ENCODE measurements at places on chromosomes 16 and 17.

DNA sequence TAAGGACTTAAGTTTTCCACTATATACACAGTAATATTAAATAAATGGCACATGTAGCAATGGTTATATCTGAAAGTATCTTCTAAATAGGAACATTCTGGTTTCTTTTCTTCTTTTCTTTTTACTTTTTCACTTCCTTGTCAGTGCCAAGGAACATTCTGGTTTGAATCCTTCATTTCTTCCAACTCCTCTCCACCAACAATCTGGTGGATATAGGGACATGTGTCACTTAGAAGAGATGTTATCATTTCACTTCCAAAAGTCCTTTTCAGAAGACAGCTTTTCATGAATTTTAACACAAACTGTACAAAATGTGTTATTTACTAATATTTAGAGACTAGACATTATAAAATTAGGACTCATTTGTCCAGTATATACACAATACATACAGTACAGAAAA is 7.9 kb upstream of the GOT2 start:
- DNase-seq, result no peak

DNA sequence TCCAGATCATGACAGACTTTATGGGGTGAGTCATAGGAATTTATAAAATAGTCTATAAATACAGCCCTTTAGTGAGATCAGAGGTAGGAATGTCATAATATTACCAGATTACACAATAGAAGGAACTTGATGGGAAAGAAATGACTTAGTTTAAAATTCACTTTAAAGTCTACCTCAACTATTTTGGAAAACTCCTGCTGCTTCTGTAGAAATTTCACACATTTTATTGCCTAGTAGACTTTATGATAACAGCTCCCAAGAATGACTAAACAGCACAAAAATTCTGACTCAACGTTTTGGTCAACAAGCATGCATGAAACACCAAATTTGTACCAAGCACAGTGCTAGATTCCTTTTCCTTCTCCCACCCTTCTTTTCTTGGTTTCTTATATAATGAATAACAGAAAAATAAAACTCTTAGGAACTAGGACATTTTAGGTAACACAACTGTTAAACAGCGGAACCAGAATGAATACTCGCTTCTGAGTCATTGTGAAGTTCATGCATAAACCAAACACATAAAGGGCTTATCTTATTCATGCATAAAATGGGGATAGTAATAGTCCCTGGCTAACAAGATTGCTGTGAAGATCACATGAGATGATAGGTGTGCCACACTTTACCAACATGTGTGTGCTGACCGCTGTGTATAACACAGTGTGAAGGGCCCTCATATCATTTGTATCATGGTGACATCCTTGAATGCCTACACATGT is 243.9 kb downstream of the CDH8 start:
- DNase-seq, result no peak

GRCh38 chr17:68777243-68777855 is 176.2 kb upstream of the FAM20A start:
- DNase-seq, result peak; percentile 81

DNA sequence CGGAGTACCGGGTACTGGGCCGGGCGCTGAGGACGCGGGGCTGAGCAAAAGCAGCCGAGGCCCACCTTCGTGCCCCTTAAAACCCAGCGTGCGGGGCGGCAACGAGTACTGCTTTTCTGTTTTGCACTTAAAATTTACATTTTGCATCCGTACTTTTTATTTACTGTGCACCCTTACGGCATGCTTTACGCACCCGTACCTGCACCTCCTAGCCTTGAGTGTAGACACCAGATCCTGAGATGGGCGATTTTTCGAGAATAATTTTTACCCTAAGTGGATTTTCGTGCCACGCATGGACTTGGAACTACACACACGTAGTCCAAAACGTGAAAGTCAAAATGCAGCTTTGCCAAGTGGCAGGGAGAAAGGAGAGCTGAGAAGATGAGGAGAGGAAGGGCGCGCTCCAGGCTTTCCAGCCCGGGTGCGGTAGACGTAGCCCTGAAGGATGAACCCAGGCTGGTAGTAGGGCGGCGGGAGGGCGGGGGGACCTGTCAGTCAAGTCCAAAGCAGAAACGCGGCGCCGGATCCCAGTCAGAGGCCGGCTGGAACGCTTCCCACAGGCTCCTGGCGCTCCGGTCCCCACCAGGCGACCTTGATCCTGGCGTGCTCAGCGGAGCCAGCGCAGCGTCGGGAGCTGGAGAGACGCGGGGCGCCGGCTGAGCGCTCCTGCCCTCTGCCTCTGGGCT is 1.2 kb upstream of the CBLN1 start:
- DNase-seq, result no peak

DNA sequence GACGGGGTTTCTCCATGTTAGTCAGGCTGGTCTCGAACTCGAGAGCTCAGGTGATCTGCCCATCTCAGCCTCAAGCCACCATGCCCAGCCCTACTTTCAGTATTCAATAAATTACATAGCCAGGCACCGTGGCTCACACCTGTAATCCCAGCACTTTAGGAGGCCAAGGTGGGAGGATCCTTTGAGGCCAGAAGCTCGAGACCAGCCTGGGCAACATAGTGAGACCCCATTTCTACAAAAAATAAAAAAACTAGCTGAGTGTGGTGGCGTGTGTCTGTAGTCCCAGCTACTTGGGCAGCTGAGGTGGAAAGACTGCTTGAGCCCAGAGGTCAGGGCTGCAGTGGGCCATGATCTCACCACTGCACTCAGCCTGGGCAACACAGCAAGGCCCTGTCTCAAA is 8.2 kb downstream of the MIEN1 start:
- DNase-seq, result no peak

GRCh38 chr16:55257966-55258613 is 65.9 kb upstream of the IRX6 start:
- DNase-seq, result peak; percentile 48

DNA sequence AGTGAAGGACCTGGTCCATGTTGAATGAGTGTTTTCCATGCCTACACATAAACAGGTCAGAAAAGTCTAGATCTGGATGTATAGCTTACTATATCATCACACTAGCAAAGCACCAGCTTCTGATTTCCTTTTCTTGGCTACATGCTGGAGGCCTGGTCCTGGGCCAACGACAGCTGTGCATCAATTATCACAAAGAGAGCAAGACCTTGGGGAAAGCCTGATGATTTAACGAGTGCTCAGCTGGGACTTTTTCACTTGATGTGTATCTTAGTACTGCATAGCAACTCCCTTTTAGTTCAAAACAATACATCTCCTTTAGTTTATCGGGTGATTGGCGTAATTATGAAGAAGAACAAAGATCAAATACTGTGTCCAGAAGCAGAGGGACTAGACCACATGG is 358.2 kb downstream of the KIF2B start:
- no peak for DNase-seq

DNA sequence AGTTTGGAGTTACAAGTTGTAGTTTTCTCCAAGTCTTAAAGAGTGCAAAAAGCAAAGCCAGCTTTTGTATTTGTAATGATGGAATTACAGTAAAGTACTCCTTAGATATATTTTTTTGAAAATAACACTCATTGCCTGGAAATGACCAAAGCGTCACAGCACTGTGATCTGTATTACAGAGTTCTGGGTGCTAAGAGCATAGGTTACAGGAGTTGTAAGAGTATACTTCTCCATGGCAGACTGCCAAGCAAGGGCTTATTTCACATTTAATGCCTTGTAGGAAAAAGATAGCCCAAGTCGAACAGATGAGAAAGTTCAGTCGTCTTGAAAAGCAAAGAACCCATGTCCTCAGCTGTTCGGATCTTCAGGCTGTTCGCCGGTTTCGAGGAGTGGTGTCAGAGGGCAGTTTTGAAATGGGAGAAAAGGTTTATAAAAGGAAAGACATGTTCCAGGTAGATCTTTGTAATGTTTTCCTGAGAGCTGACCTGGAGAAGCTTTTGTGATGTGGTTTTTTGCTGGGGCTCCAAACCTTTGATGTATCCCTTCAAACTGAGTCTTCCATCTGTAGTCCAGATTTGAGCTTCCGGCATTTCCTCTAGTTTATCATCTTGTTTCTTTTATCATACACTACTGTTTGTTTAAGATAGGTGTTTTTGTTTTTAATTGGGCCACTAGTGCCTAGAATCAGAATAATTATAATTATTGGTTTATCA is 41.3 kb downstream of the ERCC4 start:
- DNase-seq, result no peak

- DNase-seq, result no peak
Observed at GRCh38 chr17:73431401-73432205, 119.8 kb upstream of the CDC42EP4 start.

DNA sequence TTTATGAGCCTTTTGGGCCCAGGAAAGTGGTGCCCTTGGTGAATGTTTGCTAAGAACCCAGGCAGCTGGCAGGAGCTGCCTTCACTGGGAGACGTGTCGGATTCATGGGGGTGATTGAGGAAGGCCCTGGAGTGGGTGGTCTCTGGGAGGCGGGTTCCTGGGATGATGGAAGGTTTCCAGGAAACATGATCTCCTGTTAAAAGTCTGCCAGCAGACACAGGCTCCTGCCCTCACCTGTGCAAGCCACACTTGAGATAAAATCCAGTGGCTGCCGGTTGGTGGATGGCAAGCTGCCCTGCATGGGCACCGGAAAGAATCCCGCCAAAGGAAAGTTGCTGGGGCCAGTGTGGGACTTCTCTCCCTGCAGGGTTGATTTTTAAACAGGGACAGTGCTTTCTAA is 189.0 kb upstream of the CIBAR2 start:
- DNase-seq, result no peak

DNA sequence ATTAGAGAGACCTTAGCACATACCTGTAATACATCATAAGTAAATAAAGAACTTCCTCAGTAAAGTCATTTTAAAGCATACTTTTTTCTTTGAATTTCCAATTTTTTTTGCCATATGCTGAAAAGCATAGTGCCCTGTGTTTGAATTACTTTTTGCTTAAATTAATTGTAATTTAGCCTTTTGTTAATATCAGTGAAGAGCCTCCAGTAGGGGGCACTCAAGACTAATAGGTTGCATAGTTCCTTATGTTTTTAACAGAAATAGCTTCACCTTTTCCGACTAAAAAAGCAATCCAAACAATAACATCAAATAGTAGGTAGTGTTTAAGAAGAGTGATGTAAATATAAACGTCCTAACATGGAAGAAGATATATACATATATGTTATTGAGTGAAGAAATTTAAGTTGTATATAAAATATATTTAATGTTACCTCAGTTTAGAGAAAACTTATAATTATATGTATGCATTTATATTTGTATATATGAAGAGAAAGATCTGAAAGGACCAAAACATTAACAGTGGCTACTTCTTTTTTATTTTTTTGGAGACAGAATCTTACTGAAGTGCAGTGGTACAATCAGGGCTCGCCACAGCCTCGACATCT is 18.6 kb downstream of the RAD51C start:
- DNase-seq, result peak; percentile 61

DNA sequence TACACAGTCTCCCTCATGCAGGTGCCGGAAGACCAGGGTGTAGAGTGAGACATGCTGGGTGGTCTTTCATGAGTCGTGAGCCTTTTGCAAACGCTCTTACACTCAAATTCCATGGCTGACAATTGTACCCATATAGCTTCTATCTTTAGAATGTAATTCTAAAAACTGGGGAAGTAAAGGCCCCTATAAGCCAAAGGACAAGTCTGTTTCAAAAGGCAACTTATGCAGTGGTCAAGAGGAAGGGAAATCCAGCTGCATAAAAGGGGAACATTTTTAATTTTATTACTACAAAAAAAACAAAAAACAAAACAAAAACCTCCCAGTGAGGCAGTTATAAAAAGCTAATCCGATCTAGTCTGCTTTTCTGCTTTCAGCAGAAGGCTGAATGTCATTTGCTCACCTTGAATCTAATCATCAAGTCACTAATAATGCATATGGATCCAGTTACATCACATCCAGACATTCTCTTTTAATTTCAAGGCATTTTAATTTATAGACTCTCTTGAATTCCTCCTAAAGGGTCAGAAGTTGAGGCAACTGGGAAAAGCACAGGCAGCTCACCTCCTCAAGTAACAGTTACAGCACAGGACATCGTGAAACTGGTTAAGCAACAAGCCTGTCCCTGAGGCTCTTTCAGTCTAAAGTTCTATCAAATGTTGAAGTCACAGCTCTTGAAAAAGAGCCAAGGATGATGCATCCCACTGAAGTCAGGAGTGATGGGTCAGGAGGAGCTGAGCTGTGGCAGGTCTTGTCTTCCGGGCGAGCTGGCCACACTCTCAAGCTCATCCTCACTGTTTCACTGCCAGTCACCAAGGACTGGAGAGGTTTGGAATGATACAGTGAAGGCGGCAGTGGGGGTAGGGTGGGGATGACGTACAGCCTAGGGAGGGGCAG is 99.7 kb downstream of the VPS53 start:
- no peak for DNase-seq

DNA sequence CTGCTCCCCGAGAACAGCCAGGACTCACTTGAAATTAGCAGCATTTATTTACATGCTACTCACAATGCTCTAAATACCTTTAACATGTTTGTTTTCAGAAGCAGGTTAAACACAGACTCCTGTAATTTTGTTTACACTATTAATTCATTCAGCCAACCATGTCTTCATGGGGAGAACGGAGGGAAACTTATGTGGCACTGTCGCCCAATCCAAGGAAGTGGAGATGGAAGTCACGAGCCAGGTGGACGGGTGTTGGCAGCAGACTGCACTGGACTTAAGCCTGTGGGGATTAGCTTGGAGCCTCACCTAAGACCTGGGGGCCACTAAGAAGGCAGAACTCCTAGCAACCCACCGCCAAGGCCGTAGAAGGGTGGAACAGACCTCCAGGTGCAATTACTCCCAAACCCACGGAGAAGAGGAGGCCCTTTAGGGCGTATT is 8.8 kb upstream of the GFAP start:
- no peak for DNase-seq

DNA sequence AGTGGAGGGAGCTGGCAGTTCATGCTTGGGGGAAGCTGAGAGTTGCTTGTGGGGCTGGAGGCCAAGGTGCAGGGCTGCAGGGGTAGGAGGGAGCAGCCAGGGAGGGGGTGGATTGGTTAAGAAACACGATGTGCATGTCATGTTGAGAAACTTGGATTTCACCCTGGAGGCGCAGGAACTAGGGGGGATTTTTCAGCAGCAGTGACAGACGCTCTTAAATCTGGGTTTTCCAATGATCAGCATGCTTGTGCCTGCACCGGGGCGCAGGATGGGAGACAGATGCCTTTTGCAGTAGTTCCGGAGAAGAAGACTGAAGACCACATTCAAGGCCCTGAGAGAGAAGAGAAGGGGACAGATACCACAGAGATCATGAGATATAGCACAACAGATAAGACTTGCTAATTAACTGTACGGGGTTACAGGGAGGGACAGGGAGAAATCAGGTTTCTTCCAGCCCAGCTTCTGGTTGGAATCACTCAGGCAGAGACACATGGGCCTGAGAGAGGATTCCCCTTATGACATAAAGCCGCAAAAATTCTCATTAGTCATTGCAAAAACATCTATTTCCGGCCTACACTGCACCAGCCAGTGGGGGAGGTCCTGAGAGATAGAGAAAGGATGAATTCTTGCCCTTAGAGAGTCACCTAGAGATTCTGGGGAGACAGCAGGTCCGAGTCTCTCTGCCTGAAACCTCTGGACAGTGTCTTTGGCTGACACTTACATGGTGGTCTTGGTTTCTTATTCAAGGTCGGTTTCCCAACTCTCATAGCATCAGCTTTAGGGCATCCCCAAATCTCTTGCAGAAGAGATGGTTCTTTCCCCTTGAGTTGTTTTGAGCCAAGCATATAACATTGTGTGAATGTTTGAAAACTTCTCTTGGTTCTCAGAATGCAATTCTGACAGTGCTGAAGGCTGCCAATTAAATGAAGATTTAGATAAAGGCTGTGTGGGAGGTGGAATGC is 27.1 kb downstream of the CDH13 start:
- peak; percentile 86 for DNase-seq
